ENCODE measurements at places on chromosomes 11 and 22.

DNA sequence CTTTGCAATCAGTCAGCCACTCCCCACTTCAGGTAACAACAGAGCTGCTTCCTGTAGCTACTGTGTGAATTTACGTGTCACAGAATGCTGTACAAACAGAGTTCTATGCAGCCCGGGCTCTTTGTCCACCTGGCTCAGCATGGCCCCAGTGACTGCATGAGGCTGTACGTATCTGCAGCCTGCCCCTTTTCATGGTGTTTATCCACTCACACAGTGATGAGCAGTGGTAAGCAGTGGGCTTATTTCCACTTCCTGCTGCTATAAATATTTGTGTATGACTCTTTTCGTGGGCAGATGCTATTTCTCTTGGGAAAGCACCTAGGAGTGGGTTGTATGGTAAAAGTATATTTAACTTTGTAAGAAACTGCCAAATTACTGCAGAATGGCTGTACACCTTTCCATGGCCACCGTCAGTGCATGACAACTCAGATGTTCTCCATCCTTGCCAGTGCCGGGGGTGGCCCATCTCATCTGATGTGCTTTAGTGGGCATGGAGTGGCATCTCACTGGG is 43.3 kb downstream of the MYEOV start:
- DNase-seq, result peak; percentile 17

- no peak for DNase-seq
Measured at GRCh38 chr11:13108416-13108815, 99.3 kb downstream of the RASSF10 start.

GRCh38 chr11:616320-617198 is 809 bp upstream of the IRF7 start:
- DNase-seq, result no peak

DNA sequence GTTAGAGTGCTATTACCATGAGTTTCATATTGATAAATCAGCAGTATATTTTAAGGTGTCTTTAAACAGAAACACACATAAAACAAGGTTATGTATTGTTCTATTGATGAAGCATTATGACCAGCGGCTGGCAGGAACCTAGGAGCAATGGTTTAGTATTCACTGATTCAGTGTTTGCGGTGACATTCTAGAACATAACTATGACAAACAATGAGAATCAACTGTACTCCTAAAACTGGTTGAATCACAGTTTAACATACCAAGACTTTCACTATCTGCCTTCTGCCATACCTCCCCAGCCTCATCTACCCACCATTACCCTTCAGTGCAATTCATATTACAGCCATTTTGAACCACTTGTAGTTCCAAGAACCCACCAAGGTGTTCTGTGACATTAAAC is 8.8 kb downstream of the HOATZ start:
- DNase-seq, result no peak

- DNase-seq, result no peak
Measured at GRCh38 chr11:85732965-85733364, 47.0 kb upstream of the CCDC89 start.

DNA sequence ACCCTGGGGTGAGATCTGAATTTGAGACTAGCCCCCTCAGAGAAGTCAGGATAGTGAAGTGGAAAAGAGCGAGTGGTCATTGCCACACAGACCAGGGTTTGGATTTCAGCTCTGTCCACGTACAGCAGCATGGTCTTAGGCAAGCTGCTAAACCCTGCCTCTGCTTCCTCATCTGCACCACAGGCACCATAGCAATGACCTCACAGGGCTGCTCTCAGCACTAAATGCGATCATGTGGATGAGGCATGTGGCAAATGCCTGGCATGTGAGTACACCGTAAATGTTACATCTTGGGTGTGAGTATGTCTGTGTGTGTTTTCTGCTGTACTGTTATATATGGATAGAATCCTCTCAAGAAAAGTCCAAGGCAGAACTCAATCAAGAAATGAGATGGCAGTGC is 15.8 kb downstream of the NAV2 start:
- DNase-seq, result no peak

- DNase-seq, result no peak
Measured at GRCh38 chr22:41512421-41513194, 31.7 kb downstream of the POLR3H start.

DNA sequence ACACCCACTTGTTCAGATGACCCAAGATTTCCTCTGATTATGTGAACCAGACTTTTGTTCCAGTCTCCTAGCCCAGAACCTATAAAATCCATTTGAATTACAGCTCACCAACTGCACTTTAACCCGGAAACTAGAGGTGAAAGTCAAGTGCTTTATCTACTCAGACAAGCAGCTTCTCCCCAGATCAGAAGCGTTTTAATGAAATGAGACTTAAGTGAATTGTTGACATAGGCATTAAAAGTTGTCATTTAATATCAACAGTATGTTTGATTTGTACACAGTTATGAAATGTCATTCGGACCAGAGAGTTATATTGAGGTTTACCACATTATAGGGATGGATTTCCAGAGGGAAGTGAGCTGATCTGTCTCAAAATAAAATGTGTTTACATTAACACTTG is 52.0 kb downstream of the CADM1 start:
- DNase-seq, result no peak

GRCh38 chr11:117412176-117412575 is 84.5 kb downstream of the CEP164 start:
- no peak for DNase-seq

GRCh38 chr11:8719211-8719649 is 36.6 kb downstream of the RPL27A start:
- no peak for DNase-seq

GRCh38 chr11:12794576-12795230 is 120.5 kb downstream of the TEAD1 start:
- no peak for DNase-seq

- DNase-seq, result no peak
Measured at GRCh38 chr11:46912526-46913150, 5.7 kb downstream of the LRP4 start.

GRCh38 chr11:20047006-20047768 is 113.1 kb downstream of the DBX1 start:
- DNase-seq, result no peak

- DNase-seq, result no peak
Measured at GRCh38 chr22:23104187-23104971, 34.1 kb downstream of the GNAZ start.

DNA sequence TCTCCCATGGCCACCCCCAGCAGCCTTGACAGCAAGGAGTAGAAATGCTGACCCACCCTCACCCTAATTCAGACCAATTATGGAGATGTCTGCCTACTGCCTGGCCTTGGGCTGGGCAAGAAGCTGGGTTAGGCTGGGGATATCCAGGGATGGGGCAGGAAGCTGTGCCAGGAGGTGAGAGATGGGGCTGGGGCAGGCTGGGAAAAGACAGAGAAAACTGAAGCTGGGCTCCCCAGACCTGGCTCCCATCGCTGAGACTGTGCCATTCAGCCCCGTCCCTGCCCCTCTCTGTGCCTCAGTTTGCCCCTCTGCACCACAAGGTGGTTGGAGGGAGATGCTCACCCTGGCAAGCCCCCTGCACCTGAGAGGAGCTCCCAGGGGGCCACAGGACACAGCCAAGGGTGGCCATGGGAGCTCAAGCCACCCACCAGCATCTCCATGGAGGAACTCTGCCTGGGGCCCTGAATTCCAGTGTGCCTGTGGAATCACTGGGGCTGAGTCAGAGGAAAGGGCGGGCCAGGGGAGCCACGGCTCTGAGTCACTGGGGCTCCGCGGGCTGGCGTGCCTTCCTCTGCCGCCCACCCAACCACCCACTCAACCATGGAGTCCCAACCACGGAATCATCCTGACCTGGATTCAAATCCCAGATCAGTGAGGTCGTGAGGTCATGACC is 6.0 kb upstream of the CARD10 start:
- no peak for DNase-seq

DNA sequence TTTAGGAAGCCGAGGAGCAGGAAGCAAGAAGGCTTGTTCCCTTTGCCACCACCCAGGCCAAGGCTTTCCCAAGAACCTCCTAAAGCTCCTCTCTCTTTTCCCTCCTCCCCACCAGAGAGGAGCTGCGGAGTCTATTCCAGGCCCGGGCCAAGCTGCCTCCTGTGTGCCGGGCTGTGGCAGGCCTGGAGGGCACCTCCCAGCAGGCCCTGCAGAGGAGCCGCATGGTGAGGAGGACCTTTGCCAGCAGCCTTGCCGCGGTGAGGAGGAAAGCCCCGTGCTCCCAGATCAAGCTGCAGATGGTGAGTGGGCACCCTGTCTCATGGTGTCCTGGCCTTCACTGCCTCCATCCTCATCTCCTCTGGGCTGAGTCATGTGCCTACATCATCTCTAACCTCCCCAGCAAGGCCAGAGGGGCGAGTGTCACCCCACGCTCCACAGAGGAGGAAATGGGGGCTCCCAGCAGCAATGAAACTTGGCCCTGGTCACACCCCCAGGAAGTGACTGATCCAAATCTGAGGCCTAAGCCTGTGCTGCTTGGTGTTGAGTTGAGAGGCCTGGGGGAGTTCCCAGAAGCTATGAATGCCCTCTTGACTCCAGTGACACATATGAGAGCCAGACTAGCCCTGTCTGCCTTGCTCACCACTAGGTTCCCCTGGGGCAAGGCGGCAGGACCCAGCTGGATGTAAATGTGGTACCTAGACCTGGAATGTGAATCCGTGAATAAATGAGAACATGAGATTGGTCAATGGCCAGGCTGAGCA is 104.2 kb downstream of the MYO18B start:
- DNase-seq, result peak; percentile 45

DNA sequence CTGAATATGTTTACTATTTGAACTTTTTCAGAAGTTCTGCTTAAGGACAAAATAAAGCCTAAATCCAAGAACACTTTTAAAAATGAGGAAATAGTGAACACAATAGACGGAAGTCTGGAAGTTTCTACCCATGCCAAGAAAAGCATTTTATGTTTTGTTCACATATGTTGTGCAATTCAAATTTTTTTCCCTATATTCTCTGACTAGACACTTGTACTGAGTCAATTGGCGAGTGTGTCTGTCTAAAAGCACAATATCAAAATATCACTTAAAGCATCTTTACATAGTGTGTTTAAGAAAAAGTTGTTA is 29.2 kb downstream of the INCENP start:
- DNase-seq, result no peak

GRCh38 chr11:73185680-73186293 is 32.3 kb upstream of the P2RY2 start:
- no peak for DNase-seq

DNA sequence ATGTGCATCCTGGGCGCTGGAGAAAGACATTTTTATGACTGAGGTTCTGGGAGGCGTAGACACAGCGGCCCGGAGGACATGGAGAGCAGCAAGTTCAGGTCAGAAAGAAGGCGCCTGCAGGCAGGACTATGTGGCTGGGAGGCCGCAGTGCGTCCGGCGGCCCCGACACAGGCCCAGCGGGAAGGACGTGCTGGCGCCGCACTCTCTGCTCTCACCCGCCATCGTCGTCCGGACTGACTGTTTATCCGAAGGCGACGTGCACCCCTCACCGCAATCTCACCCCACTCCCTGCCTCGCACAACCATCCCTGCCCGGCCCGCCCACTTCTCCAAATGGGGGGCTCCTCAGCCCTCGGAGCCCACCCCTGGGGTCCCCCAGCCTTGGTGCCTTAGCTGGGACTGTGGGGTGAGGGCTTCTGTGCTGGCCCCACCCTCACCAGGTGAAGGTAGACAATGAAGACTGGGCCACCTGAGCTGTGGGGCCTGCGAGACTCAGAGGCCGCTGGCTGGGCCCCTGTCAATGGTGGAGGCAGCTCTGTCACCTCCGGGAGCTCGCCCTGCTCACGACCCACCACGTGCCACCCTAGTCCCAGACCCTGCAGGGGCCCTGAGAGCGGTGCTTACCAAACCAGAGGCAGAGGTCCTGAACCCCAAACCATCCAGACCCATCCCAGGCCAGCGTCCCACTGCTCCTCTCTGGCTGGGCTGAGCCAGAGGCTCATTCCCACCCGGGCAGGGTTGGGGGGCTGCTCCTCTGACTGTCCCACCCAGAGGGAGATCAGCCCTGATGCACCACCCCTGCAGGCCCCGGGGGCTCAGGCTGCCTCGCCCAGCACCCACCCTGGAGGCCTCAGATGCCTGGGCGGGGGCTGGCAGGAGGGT is 16.2 kb upstream of the MUC5B start:
- DNase-seq, result no peak

GRCh38 chr22:30572840-30573593 is 1.4 kb downstream of the GAL3ST1 start:
- DNase-seq, result no peak

- DNase-seq, result no peak
Measured at GRCh38 chr22:30250039-30250565, 3.5 kb upstream of the LIF start.

- DNase-seq, result no peak
Measured at GRCh38 chr11:29914203-29914930, 102.5 kb downstream of the KCNA4 start.

DNA sequence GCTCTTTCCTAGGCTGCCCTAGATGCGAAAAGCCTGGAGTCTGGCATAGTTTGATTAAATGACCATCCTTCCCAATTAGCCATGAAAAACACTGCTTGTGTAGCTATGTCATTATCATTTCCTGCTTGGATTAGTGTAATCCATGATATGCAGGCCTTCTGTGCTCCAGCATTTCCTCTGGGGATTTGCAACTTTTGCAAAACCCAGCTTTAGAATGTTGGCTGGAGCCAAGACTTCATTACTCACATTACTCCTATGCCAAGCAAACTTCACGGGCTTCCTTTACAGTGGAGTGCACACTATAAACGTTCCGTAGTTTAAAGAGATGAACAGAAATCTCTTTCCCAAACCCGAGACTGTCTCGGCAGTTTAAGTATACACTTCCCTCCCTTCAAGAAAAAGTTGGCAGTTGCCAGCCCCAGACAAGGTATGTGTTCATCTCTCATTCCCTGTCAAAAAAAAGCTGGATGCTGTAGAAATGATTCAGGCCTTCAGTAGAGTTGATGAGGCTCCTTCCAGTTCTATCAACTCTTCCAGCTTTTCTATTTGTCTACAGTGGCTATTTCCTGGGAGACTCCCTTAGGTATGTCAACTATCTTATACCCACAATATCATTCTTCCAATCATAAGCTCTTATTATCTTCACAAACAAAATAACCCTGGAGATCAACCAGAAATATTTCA is 180.0 kb downstream of the MAML2 start:
- no peak for DNase-seq

DNA sequence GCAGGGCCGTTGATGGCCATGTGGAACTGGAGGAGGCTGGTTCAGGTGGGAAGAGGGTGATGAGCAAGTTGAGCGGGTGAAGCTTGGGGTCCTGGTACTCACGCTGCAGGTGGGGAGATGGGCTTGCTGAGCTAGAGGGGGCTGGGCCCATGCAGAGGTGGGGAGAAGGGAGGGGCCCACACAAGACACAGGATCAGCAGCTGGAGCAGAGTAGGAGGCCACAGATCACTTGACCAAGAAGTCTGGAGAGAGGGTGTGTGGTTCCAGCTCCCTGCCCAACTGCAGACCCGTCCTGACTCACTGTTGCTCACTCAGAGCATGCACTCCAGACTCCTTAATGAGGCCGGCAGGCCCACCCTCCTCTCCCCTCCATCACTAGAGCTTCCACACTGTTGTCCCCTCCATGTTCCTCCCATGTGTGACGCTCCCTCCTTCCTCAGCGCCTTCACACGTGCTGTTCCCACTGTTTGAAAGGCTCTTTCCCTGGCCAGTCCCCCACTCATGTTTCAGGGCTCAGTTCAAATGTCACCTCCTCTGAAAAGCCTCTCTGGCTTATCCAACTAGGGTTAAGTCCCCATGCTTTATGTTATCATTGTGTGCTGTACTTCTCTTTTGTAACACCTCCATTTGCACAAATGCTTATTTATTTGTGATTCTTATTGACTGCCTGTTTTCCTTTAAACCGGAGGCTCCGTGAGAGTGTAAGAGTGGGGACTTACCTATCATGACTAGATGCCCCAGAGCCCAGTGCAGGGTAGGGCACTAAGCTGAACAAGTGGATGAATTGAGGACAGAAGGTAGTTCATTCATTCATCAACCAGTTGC is 2.3 kb downstream of the CCDC86 start:
- no peak for DNase-seq

GRCh38 chr11:27694992-27695391 is 5.3 kb downstream of the BDNF start:
- no peak for DNase-seq

All from activated CD4-positive, alpha-beta T cell treated with anti-CD3 and anti-CD28 coated beads, Interleukin-2, Interleukin-6, amounts not matched to agents 100 ng/mL and 50 ng/mL, durations not matched to agents 16 hours and 8 hours (primary cell).